ENCODE measurements at places on chromosomes 2 and 18. TPM values are rescaled to one million over a fixed set of nuclear protein-coding genes. Genes with fewer than 3 reads are reported as not detected.

RESP18 gene
- total RNA-seq, result not detected

GRCh38 chr2:21194858-21195271 is 71.1 kb downstream of the TDRD15 start:
- ATAC-seq, result no peak

DNA sequence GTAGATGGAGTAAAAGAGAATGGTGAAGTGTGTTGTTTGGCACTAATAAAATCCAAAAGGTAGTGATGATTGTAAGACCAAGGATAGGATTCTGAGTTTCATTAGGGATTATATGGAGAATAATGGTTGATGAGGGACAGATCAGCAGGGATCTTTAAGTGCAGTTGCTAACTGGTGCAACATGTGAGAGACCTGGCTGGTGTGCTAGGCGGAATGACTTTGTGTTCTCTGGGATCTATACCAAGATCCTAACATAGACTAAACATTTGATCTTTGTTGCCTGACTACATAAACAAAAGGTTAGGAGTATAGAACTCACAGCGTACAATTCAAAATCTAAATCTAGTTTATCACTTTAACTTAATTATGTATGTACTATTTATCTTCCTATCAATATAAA is 135.4 kb downstream of the PTRHD1 start:
- no peak for ATAC-seq

GRCh38 chr2:10990561-10991111 is 78.9 kb downstream of the KCNF1 start:
- no peak for ATAC-seq

GRCh38 chr2:240990726-240991377 is 7.6 kb upstream of the SNED1 start:
- ATAC-seq, result no peak

DNA sequence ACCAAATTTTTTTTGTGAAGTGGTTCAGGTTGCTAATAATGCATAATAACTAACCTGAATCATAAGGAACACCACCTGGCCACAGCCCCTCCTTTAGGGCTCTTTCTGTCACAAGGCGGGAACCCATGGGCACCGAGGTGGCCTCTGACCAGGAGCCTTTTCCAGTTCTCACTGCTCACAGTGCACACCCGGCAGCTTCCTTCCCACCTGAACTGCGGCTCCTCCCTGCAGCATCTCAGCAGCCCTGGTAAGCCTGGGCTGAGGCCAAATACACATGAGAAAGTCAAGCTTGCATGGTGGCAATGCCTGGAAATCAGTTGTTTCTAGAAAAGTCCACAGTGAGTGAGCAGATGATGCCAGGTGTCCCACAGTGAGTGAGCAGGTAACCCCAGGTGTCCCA is 77.6 kb upstream of the SNTG2 start:
- ATAC-seq, result no peak

GRCh38 chr2:56505885-56506284 is 322.1 kb downstream of the CCDC85A start:
- no peak for ATAC-seq

DNA sequence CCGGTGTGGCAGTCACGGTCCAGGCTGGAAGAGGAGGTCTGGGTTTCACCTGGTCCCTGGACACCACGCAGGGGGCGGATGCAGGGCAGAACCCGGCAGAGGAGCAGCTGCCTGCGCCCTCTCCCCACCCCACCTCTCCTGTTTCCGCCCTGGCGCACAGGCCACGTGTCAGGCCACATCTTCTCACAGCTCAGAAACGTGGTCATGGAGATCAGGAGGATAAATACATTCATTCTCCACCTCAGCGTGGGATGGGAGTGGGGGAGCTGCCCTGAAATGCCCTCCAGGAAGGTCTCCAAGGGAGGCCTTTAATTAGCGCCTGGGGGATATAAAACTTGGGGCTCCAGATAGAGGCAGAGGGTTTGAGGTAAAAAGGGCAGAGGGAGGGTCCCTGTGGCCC is 142.0 kb downstream of the KCTD1 start:
- ATAC-seq, result no peak

OXER1 gene
- total RNA-seq, result 0.13 TPM

CXXC1 gene
- total RNA-seq, result 129 TPM

DNA sequence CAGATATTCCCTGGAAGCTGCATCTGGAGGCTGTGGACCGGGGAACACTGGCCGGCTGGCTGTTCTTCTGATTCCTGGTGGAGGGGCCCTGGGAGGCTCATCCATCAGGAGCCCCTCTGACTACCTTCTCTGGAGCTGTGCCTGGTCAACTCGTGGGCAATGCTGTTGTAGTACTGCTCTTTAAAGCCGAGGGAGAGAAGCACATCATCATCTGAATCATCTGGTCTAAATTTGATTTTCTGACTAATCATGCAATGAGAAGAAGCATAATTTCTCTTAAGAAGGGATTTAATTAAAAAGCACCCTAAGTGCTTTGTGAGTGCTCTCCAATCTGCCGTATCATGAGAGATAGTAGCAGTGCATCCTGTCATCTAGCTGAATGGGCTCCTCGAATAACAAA is 229.5 kb downstream of the FHOD3 start:
- no peak for ATAC-seq

PLEK gene
- total RNA-seq, result 2.7 TPM

GRCh38 chr2:205858881-205859441 is 176.7 kb downstream of the NRP2 start:
- no peak for ATAC-seq

AQP12B gene
- total RNA-seq, result not detected

GRCh38 chr2:168642873-168643272 is 159.6 kb upstream of the NOSTRIN start:
- ATAC-seq, result no peak

CD302 gene
- total RNA-seq, result 0.67 TPM

- ATAC-seq, result no peak
These were observed 280.9 kb upstream of the STON1 start for GRCh38 chr2:48249025-48249424.

UGT1A6 gene
- total RNA-seq, result not detected

SAG gene
- 0.04 TPM for total RNA-seq

- ATAC-seq, result no peak
These were observed 22.0 kb upstream of the GMPPA start for GRCh38 chr2:219476652-219477151.

GRCh38 chr2:10004836-10005235 is 38.5 kb upstream of the KLF11 start:
- no peak for ATAC-seq

GRCh38 chr2:118464546-118465265 is 376.4 kb downstream of the INSIG2 start:
- no peak for ATAC-seq

DNA sequence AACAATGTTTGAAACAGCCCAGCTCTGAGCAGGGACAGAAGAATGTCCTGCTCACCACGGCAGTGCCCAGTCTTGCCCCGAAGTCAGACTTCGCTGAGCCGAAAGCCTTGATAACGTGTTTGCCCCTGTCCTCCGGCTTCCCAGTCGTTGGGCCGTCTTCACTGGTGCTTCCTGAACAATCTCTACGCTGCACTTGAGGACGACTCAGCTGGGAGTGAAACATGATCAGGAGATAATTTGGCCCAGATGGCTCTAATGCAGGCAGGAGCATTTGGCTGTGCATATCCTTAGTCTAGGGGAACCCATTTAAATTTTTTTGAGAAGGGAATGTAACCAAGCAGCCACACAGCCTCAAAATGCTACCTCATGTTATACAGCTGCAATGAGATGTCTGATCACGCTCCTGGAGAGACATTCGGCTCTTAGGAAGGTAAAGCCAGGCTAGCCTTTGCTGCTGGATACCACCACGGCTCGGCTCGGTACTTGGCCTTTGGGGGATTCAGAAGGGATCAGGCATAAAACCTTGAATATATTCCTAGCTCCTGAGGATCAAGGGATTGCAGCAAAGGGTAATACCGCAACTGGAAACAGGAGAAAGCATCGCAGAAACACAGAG is 43.6 kb downstream of the FECH start:
- ATAC-seq, result no peak

SEPTIN10 gene
- total RNA-seq, result 3.0 TPM

DNA sequence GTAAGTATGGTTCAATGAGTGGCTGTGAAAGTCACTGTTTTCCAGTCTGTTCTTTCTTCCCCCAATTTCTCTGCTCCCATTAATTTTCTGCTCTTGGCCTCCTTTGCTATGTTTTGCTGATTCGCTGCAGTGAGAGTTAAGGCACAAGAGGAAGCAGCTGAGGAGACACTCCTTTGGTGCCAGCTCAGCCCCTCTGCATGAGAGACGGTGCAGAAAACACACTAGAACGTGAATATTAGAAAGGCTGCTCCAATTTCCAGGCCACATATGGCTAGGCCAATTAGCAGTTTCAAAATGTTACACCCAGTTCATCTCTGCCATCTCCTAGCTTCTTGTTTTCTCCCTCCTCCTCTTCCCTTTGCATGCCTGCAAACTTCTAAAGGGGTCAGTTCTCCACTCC is 38.9 kb downstream of the AKAIN1 start:
- no peak for ATAC-seq

GRCh38 chr2:151914989-151915628 is 86.9 kb upstream of the ARL5A start:
- no peak for ATAC-seq

LRRTM4 gene
- total RNA-seq, result not detected

VWA3B gene
- not detected for total RNA-seq

DNA sequence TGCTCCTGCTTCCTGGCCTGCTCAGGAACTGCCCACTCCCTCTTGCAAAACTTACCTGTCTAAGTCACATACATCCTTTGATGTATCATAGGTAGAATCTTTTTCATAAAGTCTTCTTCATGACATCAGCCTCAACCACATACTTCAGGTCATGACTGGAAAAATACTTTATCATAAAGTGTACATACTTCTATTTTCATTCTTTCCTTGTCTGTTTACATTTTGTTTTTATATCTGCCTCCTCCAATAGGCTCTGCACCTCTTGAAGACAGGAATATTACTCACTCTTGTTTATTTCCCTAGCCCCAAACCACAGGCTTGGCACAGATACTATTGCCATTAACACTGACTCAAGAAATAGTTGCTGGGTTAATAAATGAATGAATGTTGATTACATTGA is 43.6 kb upstream of the ZNF804A start:
- ATAC-seq, result no peak

DNA sequence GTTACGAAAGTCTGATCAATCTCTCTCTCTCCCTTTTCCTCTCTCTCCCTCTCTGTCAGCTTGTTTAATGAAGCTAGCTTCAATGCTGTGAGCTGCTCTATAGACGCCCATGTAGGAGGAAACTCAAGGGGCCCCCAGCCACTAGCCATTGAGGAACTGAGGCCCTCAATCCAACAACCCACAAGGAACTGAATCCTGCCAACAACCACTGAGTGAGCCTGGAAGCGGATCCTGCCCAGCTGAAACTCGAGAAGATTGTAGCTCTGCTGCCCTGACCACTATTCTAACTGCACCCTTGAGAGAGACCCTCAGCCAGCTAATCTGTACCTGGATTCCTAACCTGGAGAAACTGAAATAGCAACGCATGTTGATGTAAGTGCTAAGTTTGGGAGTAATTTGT is 129.2 kb downstream of the BCL11A start:
- no peak for ATAC-seq

DNA sequence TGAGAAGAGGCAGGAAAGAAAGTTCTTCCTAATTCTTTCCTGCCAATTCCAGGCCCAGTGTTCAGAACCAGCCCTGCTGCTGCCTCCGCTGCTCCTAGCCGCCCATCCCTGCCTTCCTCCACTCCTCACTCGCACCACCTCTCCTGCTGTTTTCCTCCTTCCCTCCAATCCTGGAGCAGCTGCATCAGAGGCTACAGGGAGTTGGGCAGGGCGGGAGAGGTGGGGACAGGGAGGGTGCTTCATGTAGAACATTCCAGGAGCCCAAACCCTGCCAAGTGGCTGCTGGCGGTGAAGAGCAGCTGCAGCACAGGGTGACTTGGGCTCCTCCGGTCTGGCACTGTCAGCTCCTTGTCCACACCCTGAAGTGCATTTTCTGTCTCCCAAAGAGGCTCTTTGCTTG is 176.3 kb downstream of the TNS1 start:
- ATAC-seq, result no peak

DNA sequence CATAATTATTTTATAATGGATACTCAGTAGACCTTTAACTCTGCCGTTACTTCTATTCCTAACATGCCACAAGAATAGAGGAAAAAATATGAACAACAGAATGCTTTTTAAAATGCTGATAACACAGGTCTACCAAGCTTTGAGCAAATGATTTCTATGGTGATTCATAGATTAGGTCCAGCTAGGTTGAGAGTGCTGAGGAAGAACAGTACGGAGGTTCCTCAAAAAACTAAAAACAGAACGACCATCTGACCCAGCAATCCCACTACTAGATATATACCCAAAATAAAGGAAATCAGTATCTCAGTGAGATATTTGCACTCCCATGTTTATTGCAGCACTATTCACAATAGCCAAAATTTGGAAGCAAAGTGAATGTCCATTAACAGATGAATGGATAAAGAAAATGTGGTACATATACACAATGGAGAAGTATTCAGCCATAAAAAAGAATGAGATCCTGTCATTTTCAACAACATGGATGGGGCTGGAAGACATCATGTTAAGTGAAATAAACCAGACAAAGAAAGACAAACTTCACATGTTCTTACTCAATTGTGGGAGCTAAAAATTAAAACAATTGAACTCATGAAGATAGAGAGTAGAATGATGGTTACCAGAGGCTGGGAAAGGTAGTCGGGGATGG is 111.6 kb upstream of the SERTAD2 start:
- ATAC-seq, result no peak

DNA sequence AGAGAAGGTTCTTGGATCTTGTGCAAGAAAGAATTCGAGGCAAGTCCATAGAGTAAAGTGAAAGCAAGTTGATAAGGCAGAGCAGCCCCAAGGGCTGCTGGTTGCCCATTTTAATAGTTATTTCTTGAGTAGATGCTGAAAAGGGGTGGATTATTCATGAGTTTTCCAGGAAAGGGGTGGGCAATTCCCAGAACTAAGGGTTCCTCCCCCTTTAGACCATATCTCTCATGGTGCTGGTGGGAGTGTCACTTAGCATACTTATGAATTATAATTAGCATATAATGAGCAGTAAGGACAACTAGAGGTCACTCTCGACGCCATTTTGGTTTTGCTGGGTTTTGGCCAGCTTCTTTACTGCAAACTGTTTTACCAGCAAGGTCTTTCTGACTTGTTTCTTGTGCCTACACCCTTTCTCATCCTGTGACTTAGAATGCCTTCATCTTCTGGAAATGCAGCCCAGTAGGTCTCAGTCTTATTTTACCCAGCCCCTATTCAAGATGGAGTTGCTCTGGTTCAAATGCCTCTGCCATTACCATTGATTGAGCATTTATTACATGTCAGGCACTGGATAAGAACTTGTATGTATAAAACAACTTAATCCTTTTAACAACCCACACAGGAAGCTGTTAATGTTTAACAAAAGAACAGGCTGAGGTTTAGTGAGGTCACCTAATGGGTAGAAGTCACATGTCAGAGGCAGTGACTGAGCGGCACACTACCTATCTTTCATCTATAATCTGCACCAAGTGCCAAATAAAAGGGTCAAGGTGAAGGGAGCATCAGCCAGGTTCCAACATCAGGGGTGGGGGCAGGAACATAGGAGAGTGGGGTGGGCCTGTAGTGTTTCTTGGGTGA is 250.9 kb downstream of the ICOS start:
- no peak for ATAC-seq

PROM2 gene
- 0.91 TPM for total RNA-seq

DNA sequence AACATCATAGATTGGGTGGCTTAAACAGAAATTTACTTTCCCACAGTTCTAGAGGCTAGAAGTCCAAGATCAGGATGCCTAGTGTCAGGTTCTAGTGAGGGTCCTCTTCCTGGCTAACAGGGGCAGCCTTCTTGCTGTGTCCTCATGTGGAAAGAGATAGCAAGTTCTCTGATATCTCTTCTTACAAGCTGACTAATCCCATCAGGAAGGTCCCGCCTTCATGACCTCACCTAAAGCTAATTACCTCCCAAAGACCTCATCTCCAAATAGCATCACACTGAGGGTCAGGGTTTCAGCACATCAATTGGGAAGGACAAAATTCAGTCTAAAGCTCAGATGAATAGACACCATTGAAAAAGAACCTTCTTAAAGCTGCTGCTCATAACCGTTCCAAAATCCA is 22.9 kb downstream of the ACVR1 start:
- no peak for ATAC-seq

Data from activated T-helper 17 cell treated with anti-CD3 and anti-CD28 coated beads, Interleukin-2, amount 50 U/mL, for 72 hours (primary cell).